ENCODE measurements at places on chromosomes 1 and 21.

GRCh38 chr1:10308001-10308400, 90.9 kb upstream of the PGD start:
- DNase-seq: no peak

GRCh38 chr1:54391450-54392209, 14.6 kb downstream of the SSBP3 start:
- no peak for DNase-seq

- no peak for DNase-seq
Measured at GRCh38 chr1:182520736-182521135, 68.3 kb downstream of the RNASEL start.

DNA sequence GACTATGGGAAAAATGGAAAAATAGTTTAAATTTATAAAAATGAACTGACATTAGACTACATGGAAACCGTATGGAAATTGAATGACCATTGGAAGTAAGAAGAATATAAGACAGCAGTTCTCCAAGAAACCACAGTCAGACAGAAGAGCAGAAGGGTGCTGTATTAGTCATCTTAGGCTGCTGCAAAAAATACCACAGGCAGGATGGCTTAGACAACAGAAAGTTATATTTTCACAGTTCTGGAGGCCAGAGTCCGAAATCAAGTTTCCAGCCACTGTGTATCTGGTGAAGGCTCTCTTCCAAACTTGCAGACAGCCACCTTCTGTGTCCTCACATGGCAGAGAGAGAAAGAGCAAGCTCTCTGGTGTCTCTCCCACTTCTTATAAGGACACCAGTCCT, 175.2 kb downstream of the DSCAM start:
- no peak for DNase-seq

DNA sequence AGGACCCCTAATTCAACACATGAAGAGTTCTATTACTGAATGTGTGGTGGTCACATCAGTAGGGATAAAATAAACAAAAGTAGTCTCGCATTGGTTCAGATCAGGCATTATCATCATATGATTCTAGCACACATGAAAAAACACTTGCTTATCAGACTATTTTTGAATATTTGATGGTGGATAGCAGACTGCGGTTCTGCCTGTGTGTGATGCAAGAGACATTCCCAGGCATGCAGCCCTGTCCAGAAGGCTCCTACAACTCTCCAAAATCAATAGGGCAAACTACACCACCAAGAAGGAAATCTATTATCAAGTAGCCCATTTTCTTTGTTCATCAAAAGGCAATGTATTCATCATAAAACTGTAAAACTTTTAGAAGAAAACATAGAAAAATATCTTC, 304.7 kb downstream of the DUSP10 start:
- DNase-seq: no peak

DNA sequence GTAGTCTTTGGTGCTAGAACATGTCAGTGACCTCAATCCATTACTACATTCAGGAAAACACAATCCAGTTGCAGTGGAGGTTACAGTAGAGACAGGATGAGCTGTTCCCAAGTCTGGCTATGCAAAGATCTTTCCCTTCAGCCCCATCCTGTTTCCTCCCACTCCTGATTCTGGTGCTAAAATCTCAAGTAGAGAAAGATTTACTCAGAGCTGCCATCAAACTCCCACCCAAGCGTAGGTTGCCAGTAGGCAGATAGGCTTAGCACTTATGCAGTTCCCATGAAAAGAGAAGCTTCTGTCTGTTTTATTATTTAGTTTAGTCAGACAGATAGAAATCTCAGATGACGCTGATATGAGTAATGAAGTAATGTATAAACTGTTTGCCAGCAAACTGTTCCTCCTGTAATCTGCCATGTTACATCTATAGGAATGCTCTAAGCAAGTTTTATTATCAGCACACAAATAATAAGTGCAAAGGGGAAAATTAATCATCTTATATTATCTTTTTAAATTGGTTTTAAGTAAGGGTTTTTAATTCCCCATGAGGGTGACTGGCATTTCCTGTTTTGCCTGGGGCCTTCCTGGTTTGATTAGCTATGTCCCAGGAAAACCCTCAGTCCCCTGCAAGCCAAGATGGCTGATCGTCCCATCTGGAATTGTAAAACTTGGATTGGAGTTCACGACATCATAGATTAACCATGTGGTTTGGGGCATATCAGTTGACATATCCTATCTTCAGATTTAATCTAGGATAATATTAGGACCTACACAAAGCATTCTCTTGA, 188.3 kb upstream of the PALMD start:
- no peak for DNase-seq

DNA sequence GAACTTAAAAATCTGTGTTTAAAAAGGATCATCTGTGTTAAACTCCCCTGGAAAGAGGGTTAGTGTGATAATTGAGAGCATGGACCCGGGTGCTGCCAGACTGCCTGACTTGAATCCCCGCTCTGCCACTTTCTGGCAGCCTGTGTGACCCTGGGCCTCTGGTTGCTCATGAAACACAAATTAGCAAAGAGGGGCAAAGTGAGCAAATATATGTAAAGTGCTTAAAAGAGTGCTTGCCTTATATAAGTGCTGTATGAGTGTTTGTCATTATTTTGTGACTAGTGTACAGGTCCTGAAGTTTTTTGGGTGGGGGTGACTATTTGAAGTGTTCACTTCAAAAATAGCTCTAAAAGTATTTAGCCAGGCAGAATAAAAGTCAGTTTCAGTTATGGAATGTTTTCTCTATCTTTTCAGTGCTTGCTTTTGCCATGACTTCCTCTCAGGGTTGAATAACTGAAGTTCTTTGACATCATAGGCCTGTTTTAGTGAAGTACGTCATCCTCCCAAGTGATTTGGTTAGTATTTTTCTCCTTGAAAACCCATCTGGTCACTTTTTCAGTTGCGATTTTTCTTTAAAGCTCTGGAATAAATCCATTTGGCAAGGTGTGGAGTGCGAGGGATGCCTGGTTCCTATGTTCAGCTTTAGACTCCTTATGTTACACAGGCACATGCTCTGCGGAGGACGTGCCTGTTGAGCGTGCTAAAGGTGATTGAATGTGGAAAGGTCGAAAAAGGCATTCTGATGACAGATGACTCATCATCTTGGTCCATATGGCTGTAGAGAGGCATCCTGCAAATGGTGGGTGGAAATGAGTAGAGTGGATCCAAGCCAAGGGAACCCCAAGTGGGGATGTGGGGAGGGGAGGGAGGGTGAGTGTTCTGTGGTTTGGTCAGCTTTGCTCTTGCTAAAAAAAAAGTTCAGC, 47.8 kb downstream of the AK4 start:
- no peak for DNase-seq

- DNase-seq: no peak
Measured at GRCh38 chr1:29380532-29380931, 144.2 kb downstream of the PTPRU start.

- no peak for DNase-seq
Measured at GRCh38 chr21:15722591-15723324, 7.0 kb upstream of the USP25 start.

DNA sequence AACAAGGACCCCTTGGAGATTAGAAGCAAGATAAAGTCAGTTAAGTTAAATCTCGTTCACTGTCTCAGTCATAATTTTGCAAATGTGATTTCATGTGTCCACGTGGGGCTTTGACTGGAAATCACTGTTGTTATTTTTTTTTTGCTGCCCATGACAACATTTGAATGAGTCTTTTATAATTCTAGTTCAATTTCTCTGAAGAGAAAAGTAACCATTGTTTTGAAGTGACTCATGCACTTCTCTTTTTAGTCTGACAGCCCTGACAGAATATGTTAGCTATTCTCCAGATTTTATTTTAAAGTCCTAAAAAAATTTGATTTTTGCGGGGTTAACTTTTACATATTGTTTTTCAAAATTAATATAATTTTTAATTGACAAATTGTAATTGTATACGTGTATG, 30.7 kb upstream of the NLRP3 start:
- no peak for DNase-seq
